ENCODE measurements at places on chromosomes 2 and 18.

DNA sequence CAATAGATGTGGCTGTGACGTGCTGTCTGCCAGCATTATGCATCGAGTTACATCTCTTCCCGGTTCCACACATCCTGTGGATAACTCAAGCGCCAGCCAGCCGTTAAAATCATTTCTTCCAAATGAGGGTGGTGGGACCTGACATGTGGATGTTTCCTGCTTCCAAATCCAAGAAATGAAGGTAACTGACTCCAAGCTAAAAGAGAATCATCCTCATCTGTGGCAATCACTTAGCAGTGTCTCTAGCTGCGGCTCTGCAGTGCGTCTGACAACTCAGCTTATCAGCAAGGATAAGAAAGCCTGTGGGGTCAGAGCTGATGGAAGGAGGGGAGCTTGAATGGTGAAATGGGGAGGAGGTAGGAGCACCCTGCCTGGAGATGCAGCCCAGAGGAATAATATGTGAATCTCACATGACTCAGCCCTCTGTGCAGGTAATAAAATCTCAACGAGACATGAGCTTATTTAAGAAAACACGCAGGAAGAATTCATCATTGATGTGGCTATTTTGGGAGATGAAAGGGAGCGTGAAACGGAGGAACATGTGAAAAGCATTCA lies 382.2 kb upstream of the TRIB2 start:
- DNase-seq, result no peak

- DNase-seq, result no peak
Measured at GRCh38 chr2:42673989-42674579, 89.9 kb downstream of the OXER1 start.

- peak; percentile 52 for DNase-seq
Measured at GRCh38 chr18:47260120-47260923, 8.9 kb upstream of the SKOR2 start.

DNA sequence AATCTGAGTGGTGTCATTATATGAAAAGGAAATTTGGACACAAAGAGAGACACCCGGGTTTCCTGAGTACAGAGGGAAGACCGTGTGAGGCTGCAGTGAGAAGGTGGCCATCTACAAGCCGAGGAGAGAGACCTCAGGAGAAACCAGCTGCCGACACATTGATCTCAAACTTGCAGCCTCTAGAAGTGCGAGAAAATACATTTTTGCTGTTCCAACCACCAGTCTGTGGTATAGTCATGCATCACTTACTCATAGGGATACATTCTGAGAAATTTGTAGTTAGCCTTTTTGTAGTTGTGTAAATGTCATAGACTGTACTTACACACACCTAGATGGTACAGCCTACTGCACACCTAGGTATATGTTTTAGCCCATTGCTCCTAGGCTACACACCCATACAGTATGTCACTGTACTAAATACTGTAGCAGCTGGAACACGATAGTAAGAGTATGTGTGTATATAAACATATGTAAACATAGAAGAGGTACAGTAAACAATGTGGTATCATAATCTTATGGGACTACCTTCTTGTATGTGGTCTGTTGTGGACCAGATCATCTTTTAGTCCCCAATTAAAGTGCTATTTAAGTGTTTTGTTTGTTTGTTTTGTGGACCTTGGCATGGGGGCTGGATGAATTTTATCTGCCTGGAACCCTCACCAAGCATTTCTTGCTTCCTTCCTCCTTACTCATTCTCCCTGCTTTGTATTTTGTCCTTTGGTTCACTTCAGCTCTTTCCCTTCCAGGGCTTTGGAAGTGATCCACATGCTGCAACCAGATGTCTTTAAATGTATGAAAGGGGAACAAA lies 38.3 kb upstream of the SESTD1 start:
- no peak for DNase-seq

DNA sequence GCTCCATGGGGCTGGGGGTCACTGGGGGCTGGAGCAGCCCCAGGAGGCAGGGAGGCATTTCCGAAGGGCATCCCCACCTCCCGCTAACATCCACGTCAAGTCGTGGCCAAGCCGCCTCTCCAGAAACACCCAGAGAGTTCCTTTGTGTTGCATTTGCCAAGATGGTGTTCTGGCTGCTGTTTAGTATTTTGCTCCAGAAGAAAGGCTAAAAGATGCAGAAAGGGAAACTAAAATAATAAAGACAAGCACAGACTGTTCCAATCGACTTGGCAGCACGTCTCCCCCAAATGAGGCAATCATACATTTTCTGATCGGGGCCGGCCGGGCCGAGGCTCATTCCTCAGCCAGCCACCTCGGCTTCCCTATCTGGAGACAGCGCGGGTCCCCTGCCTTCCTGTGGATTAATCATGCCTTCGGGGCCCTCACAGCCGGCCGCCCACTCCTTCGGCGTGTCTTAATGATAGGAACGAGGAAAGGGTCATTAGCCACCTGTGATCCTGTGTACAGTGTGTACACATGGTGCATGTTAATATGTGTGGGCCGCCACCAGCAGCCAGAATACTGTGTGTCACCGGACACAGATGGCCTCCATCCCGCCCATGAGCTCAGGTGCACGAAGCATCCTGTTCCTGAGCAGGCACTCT lies 169.2 kb downstream of the KLHL29 start:
- no peak for DNase-seq

DNA sequence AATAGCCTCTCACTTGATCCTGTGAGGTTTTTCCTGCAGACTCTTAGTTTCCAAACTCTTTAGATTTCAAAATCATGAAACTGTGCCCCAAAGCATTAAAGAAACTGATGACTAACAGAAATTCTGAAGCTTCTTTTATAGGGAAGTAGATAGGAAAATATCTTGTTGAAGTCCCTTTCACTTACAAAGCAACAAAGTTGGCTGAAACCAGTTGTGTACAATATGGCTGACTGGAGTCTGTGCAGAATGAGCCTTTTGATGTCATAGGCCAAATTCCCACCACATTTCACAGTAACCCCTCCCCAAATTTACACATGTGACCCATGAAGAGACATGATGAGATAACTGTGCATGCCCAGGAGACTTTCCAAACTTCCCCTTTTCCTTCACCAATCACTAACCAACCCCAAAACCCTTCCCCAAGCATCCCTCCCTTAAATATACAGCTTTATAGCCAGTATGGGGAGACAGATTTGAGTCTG lies 61.7 kb upstream of the NCK2 start:
- DNase-seq, result no peak

DNA sequence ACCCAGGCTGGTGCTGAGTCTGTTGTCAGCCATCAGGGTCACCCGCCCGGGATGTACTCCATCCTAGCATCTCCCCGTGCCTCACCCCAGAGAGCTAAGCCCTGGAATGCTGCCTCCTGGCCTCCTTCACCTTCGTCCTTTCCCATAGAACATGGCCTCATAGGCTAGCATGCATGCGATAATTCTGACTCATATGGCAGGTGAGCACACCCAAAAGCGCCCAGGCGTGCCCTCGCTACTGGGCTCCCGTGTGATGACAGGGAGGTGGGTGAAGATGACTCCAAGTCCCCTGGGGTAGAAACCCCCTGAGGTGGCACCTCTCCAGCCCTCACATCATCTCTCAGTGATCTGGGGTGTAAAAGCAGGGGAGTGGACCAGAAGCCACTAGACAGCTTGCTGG lies 7.3 kb downstream of the SPR start:
- no peak for DNase-seq

- DNase-seq, result no peak
Measured at GRCh38 chr2:12711339-12711738, 5.4 kb upstream of the TRIB2 start.

DNA sequence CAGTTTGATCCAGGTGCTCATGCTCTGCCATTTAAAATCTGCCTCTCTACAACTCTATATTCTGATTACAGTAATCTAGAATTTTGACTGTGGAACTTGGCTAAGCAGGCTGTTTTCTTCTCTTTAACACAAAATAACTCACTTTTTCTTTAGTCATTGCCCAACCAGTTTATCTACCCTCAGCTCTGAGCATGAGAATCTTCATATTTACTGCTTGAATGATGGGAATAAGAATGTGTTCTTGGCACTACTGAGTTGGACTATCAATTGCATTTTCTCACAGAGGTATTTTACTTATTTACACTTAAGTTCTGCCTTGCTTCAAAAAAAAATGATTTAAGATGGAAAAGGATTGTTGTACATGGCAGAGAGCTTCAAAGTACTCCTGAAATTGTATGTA lies 301.1 kb downstream of the CCDC85A start:
- DNase-seq, result no peak

- no peak for DNase-seq
Measured at GRCh38 chr2:20091305-20091991, 40.0 kb upstream of the LAPTM4A start.

GRCh38 chr2:203763938-203764664 lies 57.7 kb downstream of the CD28 start:
- peak; percentile 63 for DNase-seq

Data from stimulated activated CD4-positive, alpha-beta T cell treated with anti-CD3 and anti-CD28 coated beads, Interleukin-15, amount 100 ng/mL, for 24 hours (primary cell).